ENCODE measurements at places on chromosomes 2 and 18.

DNA sequence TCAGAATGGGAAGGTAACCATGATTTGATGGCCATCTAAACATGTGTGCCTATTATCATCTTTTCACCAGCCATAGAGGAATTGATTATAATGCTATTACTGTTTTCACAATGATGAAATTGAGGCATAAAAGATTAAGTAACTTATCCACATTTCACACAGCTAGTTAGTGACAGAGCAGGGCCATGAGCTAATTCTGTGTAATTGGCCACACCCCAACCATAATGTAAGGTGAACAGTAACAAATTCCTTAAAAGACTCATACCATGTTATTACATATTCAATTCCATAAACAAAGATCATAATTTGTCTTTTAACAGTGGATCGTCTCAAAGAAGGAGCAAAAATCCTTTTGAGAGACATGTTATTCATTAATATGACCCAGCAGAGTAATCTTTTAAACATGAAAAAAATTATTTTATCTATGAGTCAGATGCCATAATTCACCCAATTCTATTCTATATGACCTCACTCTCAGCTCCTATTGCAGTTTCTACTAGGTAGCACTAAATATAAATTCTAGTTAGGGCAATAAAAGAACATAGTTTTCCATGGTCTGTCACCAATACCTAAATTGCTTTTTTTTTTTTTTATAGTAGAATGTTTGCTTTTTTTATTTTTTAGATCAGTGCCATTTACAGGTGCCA is 475.8 kb upstream of the SLC39A10 start:
- DNase-seq, result no peak

DNA sequence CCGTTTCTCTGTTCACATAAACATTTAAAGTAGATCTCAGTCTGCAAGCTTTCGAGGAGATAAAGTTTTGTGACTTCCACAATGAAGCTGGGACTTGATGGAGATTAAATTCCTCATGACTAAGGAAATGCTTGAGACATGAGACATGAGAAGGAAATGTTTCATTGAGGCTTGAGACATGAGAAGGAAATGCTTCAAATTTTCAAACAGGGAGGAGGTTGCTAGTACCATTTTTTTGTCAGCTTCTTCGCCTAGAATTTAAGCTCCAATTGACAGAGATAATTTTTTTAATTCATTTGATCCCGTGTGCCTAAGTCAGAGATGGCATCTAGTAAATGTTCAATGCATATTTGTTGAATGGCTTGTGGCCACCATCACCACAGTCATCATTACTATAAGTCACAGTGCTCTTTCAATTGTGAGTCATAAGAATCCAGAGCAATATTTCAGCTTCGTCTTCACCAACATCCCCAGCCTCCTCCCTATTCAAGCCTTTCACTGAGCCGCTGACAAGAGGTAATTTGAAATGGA is 543 bp upstream of the MARCHF4 start:
- no peak for DNase-seq

DNA sequence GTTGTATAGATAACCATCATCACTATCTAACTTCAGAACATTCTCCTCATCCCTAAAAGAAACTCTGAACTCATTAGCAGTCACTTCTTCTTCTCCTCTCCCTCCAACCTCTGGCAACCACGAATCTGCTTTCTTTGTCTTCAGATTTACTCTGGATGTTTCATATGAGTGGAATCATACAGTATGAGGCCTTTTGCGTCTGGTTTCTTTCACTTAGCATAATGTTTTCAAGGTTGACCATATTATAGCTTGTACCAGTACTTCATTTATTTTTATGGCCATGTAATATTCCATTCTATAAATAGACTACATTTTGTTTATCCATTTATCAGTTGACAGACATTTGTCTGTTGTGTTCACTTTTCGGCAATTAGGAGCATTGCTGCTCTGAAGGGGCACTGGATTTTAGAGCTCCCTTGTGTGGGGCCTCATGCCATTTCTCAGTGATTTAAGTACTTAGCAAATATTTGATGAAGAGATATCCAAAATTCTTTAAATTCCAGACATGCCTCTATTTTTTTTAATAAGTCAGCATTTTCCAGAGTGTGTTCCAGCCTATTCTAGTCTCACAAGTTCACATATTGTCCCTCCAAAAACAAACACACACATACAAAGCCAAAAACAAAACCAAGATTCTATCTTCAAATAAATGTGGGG is 22.5 kb upstream of the MAP3K20 start:
- DNase-seq, result no peak

DNA sequence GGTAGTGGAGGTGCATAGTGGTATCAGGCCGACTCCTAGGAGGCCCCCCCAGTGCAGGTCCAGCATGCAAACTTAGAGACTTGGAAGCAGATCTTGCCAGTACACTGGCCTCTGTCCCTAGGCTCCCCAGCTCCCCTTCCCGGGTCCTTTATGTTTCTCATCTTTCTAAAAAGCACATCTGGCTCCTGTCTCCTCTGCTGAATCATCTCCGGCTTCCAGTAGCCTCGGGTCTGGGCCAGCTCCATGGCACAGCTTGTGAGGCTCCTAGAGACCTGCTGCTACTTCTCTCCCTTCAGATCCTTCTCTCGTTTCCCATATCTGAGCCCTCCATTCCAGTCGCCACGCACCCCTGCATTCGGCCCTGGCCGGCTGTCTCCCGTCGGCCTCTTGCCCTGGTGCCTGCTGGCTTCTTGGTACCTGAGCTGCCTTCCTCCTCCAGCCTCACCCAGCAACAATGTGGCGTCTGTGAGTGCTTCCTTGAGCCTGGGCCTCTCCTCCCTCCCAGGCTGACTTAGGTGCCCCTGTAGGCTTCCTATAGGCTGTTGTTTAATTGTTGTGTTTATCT is 6.6 kb downstream of the TRAF3IP1 start:
- DNase-seq, result no peak

- no peak for DNase-seq
Measured at GRCh38 chr18:58139459-58140386, 95.7 kb downstream of the NEDD4L start.

GRCh38 chr18:31603315-31603714 is 11.6 kb downstream of the TTR start:
- DNase-seq, result no peak

DNA sequence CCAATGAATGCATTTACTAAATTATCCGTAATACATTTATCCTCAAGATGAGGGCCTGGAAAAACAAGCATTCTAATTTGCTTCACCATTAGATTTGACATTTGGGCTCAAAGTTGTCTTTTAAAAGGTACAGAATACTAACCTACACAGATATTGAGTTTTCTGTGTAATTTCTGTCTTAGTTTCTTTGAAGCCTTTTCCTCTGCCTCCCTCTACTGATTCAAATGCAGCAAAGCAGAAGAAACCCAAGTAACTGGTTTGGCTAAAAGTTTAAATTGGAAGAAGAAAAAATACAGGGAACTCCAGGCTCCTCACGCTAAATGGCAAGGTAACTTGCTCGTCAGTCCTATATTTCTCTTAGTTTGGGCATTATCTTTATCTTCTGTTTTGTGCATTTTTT is 53.3 kb upstream of the SLC5A7 start:
- DNase-seq, result no peak

DNA sequence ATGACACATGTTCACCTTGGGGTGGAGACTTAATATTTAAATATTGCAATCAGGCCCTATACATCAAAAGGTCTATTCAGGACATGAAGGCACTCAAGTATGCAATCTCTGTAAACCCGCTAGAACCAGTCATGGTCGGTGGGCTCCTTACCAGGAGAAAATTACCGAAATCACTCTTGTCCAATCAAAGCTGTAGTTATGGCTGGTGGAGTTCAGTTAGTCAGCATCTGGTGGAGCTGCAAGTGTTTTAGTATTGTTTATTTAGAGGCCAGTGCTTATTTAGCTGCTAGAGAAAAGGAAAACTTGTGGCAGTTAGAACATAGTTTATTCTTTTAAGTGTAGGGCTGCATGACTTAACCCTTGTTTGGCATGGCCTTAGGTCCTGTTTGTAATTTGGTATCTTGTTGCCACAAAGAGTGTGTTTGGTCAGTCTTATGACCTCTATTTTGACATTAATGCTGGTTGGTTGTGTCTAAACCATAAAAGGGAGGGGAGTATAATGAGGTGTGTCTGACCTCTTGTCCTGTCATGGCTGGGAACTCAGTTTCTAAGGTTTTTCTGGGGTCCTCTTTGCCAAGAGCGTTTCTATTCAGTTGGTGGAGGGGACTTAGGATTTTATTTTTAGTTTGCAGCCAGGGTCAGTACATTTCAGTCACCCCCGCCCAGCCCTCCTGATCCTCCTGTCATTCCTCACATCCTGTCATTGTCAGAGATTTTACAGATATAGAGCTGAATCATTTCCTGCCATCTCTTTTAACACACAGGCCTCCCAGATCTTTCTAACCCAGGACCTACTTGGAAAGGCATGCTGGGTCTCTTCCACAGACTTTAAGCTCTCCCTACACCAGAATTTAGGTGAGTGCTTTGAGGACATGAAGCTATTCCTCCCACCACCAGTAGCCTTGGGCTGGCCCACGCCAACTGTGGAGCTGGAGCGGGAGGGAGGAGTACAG is 108.1 kb downstream of the XRCC5 start:
- DNase-seq, result no peak

DNA sequence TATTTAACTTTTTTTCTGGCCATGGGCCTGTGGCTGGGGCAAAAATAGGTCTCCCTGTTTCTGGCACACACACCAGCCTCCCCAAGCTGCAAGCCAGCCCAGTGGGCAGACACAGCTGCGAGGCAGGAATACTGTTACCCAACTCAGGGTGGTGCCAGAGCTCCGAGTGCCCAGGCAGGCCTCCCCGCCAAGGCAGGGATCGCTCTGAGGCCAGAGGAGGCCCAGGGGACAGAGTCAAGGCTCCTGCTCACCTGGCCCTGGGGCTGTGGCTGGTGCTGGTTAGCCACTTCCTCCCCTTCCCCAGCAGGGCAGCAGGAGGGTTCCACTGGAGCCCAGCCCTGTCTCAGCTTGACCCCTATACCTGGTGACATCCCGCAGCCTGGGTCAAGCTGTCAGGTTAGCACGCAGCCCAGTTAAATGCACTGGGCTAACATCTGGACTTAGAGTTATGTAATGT is 67.1 kb upstream of the EPAS1 start:
- no peak for DNase-seq

DNA sequence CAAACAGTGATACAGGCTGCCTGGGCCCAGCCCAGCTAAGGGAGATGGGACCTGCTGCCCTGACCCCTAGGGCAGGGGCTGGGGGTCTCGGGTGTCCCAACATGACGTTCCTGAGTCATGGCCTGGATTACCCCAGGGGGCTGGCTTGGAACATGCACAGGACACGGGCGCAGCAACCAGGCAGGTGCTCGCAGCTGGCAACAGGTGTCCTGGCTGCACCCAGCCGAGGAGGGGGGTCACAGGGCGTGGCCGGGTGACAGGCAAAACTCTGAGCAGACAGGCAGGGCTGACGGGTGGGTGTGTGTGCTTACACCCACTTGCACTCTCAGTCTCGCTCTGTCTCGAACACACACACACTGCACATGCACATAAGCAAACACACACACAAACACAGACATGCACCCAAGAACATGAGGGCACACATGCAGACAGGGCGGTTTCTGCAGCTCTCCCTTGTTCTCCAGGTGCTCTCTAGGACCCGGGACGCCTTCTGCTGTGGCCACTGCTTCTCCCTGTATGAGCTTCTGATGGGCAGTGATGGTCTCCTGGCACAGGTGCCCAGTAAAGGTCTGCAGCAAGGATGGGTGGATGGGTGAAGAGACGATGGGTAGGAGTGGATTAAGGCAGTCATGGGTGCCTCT is 33.7 kb upstream of the TAF1B start:
- no peak for DNase-seq

DNA sequence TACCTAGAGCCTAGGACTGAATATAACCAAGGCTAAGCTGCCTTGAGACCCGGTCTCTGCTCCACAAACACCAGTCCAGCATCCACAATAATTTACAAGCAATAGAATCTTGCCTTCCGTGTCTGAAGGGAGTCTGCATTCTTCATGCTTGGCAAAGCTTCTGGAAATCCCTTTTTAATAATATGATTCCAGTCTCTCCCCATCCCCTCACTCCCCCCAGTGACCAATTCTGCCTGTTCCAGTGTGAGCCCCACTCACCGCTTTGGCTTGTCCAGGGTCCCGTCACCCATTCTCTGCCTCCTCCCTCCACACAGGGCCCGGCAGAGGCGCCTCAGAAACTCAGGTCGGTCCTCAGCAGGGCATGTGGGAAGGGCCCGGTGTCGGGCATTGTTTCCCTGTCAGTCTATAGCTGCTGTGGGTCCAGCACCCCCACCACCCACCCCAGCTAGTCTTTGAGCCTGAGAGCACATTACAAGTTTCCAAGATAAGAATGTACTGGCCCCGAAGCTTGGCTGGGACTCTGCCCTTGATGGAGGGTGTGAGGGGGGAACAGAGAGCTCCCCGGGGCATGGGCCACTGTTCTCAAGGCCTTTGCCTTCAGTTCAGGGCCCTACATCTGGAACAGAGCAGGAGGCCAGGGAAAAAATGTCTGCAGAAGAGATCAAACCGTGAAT is 129.7 kb upstream of the MYCN start:
- no peak for DNase-seq

GRCh38 chr2:135817951-135818350 is 19.0 kb downstream of the LCT start:
- no peak for DNase-seq

- DNase-seq, result no peak
Measured at GRCh38 chr2:150126143-150126740, 361.2 kb downstream of the RND3 start.

- DNase-seq, result no peak
Measured at GRCh38 chr2:183349091-183349490, 224.8 kb downstream of the NUP35 start.

GRCh38 chr2:216607277-216607560 is 26.0 kb upstream of the IGFBP2 start:
- DNase-seq, result no peak

- DNase-seq, result no peak
Measured at GRCh38 chr18:41789001-41789400, 166.0 kb upstream of the PIK3C3 start.

DNA sequence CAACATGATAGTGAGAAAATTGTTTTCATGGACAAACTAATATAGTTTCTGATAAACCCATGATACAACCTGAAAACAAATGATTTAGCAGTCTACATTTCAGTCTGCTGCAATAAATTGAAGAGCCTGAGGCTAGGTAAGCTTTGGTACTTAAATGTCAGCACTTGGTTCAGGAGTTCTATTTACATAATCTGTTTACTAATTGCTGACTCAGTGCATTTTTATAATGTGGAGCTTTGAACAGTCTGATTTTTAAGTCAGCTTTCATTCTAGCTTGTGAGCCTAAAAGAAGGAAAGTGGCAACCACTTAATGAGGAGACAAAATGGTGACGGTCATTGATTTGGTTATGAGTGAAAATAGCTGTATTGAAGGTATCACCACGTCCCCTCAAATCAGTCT is 488.6 kb downstream of the CPS1 start:
- no peak for DNase-seq
